Fibroblast of gingiva (primary cell): ENCODE measurements at places on chromosomes 12 and 14.

DNA sequence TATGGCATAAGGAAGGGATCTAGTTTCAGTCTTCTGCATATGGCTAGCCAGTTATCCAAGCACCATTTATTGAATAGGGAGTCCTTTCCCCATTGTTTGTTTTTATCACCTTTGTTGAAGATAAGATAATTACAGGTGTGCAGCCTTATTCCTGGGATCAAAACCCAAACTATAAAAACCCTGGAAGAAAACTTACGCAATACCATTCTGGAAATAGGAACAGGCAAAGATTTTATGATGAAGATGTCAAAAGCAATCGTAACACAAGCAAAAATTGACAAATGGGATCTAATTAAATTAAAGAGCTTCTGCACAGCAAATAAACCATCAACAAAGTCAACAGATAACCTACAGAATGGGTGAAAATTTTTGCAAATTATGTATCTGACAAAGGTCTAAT lies 128.5 kb upstream of the DCN start:
- no peak for DNase-seq

DNA sequence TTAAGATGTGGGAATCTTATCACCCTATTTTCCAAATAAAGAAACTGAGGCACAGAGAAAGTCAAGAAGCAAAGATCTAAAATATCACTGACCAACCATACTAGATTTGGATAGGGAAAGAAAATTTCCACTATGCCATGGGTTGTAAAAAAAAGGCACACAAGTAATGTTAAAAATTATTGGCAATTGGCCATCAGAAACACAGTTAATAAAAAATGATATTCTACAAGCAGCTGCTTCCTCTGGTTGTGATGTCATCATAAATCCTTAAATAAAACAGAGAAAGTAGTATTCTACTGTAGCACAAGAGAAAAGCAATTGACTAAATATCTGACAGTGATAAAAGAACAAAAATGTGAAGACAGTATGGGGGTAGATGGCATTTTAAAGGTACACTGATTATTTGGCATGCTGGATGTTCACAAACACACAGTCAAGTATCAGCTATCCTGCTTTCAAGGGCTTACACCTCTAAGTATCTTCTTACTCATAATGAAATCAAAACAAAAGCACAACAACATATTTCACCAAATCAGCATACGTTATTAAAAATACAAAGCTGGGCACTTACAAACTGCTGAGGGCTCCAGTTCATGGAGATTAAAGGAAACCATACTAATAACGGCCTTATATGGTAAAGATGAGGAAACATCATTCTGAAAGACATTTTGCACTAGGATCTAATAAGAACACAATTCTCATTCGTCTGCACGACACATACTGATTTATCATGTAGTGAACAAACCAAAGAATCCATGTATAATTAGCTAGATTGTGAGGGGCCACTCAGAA lies 45.7 kb downstream of the CORO1C start:
- DNase-seq, result no peak

DNA sequence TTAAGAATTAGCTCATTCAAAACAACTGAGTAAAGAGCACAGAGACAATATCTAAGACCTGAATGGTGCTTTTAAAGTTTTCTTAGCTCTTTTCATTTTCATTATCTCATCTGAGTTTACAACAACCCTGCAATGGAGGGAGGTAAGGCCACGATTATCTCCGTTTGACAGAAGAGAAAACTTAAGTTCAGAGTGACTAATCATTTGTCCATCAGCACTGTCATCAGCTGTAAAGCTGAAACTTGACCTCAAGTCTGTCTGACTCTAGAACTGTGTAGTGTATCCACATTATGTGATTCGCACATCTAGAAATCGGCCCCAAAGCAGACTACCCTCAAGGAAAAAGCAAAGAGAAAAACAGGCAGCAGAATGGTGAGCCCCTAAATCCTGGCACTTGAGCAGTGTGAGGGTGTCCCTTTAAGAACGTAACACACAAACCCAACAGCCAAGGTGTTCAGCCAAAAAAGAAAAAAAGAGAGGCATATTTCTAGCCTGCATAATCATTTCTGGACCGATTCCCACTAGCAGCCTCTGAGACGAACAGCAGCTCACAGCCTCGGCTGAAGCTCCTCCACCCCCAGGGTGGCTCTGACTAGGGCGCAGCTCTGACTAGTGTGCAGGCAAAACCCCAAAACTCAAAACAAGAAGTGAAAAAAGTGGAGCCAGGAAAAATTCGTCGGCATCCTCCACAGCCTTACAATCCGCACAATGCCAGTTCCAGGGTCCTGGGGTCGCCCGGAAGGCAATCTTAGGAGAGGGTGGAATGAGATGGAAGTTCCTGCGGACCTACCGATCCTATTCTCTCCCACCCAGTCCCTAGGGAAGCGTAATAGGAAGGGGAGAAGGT lies 1.6 kb downstream of the STXBP6 start:
- DNase-seq, result peak; percentile 64

- DNase-seq, result no peak
Observed at GRCh38 chr14:76500480-76500879, 124.5 kb downstream of the ESRRB start.
